ENCODE measurements at places on chromosomes 6 and 20.

- no peak for DNase-seq
Measured at GRCh38 chr6:79373246-79373645, 138.8 kb upstream of the HMGN3 start.

DNA sequence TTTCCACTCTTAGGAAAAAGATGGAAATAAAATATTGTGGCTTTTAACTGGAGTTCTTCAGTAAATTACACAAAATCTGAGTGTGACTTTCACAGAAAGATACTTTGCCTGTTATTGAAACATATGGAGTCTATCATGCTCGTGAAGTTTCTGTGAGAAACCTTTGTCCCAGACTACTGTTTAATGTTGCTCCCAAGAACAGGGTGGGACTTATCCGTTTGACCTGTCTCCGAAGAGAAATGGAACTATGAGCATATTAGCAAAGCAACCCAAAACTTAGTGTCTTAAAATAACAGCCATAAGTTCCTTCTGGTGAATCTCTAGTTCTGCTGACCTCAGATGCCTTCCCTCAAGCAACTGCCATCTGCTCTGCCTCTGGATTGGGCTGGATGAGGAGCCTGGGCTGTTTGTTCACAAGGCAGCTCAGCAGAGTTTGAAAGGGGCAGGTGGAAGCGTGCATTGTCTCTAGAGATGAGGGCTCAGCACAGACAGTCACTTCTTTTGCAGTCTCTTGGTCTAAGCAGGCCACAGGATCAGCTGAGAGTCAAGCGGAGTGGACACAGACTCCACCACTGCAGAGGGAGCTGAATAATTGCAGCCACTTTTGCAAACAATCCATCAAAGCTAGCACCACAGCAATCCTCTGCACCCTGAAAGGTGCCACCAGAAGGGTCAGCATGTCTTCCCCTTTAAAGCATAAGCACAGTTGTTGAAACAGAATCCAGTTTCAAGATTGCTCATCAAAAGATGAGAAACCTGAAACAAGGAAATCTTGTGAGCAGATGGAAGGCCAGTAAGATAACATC lies 52.8 kb downstream of the MYB start:
- no peak for DNase-seq

GRCh38 chr6:156917213-156917612 lies 140.0 kb downstream of the ARID1B start:
- DNase-seq, result peak; percentile 28

- DNase-seq, result no peak
Measured at GRCh38 chr20:25044261-25044560, 13.7 kb downstream of the ACSS1 start.
